Sigmoid colon (tissue), 7 donors: ENCODE measurements at places on chromosomes 4 and X. TPM values are rescaled to one million over a fixed set of nuclear protein-coding genes. Genes with fewer than 3 reads are reported as not detected.

SGMS2 gene
- 6.3 TPM for polyA plus RNA-seq

F8A2 gene
- not detected for polyA plus RNA-seq

DDIT4L gene
- polyA plus RNA-seq: 1.3 TPM

CT45A2 gene
- polyA plus RNA-seq: not detected

TMPRSS11D gene
- not detected for polyA plus RNA-seq

EGFL6 gene
- polyA plus RNA-seq: 0.32 TPM

TMEM154 gene
- under 0.01 TPM for polyA plus RNA-seq

MAGIX gene
- polyA plus RNA-seq: 24.0 TPM

- no peak for DNase-seq
These were observed 111.8 kb upstream of the STIM2 start for GRCh38 chr4:26748811-26749210.

DNA sequence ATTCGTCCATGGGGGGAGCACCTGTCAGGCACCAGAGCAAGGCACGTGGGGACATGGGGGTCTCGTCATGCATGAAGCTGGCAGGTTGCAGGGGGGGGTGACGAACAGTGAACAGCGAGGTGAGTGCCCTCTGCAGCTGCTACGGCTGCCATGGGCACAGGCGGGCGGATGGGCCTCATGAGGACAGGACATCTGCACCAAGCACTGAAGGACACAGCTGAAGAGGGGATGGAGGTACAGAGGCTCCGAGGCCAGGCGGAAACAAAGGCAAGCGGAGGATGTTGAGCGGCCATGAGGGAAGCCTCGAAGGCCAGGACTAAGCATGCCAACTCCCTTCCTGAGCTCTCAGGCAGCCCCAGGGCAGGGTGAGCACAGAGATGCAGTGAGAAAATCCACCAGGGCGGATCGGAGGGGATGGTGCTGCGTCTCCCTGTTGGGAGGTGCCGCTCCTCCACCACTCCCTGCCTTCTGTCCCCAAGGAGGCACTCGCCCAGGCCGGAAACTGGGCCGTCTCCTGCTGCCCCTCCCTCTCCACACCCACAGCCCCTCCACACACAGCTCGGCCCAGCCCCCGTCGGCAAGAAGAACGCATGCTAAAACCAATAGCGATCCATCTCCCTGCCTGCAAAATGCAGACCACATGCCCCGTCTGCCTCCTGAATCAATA lies 24.6 kb downstream of the ABLIM2 start:
- DNase-seq: no peak

- DNase-seq: no peak
These were observed 78.5 kb downstream of the BTC start for GRCh38 chr4:74715706-74716435.

DNA sequence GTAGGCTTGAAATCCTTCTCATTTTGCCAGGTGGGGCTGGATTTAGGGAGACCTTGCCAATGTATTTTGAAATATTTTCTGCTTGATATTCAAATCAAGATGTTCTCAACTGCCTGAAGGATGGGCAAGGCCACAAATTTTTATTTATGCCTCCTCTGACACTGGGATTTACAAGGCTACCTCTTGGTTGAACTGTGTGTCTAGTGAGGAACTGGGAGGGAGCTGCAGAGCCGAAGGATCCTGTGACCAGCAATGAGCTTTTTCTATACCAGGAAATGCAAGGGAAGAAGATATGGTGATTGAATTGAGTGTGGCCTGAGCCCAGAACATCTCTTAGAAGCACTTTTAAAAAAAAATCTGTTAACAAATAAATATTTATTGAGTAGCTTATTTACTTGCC lies 14.9 kb downstream of the VSIG1 start:
- DNase-seq: no peak

DNA sequence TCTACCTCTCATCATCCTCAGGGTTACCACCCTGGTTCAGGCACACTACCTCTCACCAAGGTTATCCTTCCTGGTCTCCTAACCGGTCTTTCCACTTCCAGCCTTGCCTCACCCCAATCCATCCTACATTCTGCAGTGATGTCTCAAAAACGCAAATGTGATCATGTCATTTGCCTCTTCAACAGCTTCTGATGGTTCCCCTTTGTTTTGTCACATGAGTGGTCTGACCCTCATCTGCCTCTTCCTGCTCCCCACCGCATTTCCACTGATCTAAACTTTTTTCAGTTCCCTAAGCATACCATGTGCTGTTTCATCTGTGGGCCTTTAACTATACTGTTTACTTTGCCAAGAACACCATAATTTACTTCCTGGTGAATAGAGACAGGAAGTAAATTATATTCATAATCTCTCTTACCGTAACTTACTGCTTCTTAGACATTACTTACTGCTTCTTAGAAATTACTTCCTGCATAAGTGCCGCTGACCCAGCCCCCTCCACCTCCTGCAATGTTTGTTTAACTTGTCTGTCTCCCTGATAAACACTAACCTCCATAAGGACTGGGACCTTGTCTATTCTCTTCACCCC lies 27.1 kb upstream of the NSUN7 start:
- no peak for DNase-seq

- no peak for DNase-seq
These were observed 35.4 kb downstream of the SEL1L3 start for GRCh38 chr4:25827373-25827772.

- DNase-seq: no peak
These were observed 138.4 kb downstream of the COL25A1 start for GRCh38 chr4:109164011-109164410.

- DNase-seq: no peak
These were observed 18.4 kb downstream of the CENPU start for GRCh38 chr4:184715526-184715925.

GRCh38 chrX:154515090-154515965 lies 704 bp downstream of the FAM3A start:
- peak; percentile 76 for DNase-seq

- no peak for DNase-seq
These were observed 331.4 kb downstream of the ARHGAP24 start for GRCh38 chr4:85806334-85806733.

DNA sequence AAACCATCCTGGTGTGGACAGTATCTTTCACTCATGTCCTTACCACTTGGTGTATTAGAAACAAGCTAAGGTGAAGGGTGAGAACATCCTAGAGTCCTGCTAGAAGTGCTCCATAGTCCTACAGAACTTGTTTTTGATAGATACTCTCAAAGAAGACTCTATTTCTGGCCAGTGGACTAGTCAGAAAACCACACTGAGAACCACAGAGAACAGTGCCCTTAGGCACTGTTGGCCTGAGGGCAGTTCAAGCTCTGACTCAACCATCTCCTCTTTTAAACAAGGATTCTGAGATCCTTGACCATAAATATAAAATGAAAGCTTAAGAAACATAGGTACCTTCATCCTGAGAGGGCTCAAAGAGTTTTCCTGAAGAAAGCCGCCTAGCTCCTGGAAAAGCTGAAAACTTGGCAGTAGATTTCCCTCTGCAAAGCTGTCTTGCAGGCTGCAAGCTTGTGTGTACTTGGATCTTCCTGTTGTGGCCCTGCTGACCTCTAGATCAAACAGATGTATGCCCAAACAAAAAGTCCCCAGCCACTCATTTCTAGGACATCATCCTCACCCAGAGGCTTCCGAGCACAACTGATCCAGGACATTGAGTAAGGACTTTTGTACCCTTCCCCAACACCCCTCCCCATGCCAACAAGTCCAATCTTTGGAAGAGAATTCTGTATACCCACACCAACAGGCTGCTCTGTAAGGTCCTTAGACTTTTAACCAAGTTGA lies 111.6 kb upstream of the CXCL13 start:
- no peak for DNase-seq

DNA sequence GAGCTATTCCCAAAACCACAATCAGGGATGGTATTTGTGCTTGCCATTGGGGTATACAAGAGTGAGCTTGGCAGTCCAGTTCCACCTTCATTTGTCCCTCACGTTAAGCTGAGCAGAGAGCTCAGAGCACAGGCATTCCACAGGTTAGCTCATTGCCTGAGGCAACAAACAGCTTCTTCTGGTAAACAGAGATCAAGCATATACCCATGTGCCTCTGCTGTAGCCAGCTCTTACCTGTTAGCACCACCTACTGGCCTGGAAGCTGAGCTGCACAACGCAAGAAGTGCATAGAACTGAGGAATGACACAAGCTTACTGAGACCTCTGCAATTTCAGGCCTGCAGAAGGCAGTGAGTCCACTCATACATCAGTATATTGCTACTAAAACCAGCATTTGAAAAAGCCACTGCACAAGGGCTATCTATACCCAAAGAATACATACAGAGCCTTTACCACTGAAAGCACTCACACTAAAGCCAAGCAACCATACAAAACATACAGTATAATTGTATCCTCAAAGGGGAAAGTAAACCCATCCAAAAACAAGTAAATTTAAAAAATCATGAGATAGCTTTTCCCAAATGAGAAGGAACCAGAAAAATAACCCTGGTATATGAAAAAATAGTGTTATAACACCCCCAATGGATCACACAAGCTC lies 258.3 kb upstream of the GABRA2 start:
- DNase-seq: no peak

GRCh38 chrX:98357146-98357545 lies 1473.4 kb downstream of the RPA4 start:
- no peak for DNase-seq
